Effector memory CD8-positive, alpha-beta T cell (primary cell): ENCODE measurements at places on chromosomes 4 and X.

DNA sequence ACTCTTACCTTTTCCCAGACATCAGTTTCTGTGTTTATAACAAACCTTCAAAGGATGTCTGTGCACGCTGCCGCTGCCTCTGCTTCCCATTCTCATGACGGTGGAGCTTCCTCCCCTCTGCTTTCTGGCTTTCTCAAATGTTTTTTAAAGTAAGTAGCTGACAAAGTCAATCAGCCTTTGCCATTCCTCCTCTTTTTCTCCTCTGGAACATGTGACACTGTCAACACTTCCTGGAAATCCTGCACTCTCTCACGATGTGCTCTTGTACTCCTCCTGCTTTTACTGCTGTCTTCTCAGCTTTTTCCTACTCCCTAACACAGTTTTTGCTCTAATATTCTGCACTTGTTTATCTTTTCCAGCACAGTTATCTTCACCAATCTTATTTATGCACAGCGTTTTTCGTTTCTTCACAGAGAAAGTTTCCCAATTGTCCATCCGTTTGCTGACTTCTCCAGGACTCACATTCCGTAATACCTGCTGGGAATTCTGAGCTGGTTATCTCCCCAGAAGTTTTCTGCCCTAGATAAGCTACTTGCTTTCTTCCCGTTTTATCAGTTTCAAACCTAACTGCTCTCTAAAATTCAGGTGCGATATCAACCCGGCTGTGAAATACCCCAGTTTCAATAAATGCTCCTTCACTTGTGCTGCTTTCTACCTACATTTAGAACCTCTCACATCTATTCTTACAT, 465.6 kb upstream of the AGA start:
- DNase-seq, result no peak

- DNase-seq, result no peak
Measured at GRCh38 chr4:155532373-155533085, 134.1 kb upstream of the GUCY1A1 start.

DNA sequence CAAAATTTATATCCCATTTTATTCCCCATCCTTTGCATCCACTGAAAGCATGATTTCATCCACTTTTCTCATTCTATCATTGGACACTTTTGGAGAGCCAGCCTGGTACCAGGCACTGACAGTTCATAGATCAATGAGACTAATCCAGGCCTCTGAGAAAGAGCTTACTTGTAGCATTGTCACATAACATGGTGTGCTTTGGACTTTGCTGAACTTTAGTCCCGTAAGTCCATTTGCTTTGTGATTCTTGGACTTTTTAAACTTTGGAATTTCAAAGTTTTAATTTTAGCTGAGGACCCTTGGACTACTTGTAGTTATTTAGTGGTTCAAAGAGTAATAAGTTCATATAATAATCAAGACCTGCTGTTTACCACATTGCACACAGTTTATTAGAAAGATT, 11.5 kb downstream of the LIAS start:
- DNase-seq, result no peak

DNA sequence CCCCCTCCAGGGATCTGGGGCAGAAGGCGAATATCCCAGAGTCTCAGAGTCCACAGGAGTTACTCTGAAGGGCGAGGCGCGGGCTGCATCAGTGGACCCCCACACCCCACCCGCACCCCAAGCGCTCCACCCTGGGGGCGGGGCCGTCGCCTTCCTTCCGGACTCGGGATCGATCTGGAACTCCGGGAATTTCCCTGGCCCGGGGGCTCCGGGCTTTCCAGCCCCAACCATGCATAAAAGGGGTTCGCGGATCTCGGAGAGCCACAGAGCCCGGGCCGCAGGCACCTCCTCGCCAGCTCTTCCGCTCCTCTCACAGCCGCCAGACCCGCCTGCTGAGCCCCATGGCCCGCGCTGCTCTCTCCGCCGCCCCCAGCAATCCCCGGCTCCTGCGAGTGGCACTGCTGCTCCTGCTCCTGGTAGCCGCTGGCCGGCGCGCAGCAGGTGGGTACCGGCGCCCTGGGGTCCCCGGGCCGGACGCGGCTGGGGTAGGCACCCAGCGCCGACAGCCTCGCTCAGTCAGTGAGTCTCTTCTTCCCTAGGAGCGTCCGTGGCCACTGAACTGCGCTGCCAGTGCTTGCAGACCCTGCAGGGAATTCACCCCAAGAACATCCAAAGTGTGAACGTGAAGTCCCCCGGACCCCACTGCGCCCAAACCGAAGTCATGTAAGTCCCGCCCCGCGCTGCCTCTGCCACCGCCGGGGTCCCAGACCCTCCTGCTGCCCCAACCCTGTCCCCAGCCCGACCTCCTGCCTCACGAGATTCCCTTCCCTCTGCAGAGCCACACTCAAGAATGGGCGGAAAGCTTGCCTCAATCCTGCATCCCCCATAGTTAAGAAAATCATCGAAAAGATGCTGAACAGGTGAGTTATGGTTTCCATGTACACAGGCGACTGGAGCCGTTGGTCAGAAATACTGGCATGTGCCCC, at the start of gene CXCL1:
CXCL1 (plus strand) TSS at position 264 of the 926 bp plus-strand sequence; CDS start at position 342, 78 bp downstream.
- DNase-seq, result no peak

- no peak for DNase-seq
Measured at GRCh38 chrX:38675856-38676255, 114.5 kb downstream of the TSPAN7 start.

DNA sequence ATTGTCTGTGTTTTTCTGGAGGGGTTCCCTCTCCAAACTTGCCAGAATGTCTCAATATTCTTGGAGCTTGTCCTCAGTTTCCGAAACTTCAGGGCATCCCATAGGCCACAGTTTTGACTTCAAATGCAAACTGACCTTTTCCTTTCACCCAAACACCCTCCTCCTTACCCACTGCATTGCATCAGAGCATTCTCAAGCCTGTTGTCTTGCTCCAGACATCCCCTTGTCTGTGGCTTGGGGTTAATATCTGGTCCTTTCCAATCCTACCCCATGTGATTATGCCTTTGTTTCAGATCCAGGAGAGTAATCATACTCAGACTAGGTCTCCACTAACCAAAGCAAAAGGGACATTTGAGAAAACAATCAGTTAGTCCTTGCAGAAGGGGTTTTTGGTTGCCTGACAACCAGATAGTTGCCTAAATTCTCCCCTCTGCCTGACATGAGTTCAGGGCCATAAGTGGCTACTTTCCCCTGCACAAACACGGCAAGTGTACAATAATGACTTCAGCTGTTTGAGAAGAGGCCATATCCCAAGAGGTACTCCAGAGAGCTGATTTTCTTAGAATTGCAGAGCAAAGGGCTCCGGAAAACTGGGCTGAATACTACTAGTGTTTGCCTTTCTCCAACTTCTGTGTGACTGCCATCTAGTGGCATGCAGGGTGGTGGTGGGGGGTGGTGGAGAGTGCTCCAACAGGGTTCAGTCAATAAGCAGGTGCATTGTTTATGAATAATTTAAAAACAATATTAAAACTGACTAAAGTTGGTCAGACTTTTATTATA, 130.2 kb downstream of the CHRDL1 start:
- no peak for DNase-seq
